ENCODE measurements at places on chromosomes 3 and 15.

DNA sequence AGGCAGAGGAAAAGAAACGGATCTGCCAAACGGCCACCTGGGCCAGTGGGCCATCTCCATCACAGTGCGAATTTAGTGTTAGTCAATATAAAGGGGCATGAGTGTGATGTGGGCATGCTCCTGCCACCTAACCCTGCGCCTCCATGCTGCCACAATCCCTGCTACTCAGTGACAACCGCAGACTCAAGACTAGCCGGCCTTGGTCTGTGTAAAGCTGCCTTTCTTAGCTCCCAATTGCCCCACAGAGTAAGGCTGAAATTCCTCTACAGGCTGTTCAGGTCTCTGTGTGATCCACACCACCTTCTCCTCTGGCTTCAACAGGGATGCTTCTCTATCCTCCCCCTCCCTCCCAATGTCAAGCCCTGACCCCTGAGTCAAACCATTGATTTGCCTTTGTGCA lies 269.7 kb downstream of the XXYLT1 start:
- no peak for DNase-seq

DNA sequence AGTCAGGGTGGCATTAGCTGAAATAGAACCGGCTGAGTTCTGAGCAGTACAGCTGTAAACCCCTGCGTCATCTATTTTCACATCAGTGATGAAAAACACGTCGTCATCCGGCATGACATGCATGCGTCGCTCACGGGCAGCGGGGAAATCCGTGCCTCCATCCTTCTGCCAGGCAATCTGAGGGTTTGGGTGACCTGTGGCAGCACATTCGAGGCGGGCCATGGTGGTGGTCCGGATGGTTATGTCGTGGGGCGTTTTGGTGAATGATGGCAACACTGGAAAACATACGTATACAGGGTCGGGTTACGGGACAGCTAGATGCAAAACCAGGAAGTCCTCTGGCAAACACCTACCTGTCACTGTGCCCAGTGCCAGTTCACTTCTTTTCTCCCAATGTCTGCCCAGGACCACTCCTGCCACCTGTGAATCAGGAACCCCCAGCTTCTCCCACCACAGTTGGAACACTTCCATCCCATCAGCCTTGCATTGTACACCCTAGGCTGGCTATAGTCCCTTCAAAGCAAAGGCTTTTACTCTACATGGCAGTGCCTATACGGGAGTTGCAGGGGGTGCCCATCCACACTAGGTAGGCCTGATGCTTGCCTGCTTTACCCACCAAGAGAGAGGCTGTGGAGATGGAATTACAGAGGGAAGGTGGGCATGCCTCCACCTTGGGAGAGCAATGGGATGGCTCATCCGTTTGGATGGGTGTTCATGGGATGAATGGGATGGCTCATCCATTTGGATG lies 116.7 kb downstream of the LRIG1 start:
- DNase-seq: no peak

GRCh38 chr15:98720577-98721565 lies 72.5 kb downstream of the IGF1R start:
- no peak for DNase-seq

- DNase-seq: no peak
These were observed 10.5 kb upstream of the CCK start for GRCh38 chr3:42276141-42277132.

DNA sequence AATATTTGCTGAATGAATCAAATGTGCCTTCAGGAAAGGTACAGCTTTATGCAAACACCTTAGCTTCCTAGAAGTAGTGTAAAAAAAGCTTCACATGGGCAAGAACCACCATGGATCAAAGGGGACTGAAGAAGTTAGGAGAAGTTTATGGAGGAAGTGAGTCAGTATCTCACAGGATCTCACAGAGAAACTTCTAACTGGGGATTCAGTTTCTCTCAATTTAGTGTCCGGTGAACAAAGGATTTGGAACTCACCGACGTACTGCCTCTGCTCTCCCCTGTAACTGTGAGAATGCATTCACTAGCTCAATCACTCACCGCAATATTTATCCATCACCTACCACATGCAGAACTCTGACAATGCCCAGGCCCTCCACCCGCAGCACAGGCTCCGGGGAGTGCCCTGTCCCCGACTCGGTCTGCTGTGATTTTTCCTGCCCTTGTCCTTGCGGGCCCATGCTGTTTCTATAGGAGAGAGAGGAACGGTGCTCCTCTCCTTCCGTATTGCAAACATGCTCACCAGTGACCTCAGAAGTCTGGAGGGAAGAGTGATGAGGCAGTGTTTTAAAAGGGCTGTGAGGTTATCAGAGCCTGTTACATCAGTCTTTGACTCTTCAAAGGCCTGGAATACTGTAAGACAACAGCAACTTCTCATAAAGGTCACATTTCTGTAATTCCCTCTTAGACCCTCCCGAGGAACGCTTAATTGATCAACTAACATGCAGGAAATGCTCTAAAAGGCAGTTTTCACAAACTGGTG lies 222.5 kb upstream of the ICE2 start:
- DNase-seq: no peak

- no peak for DNase-seq
These were observed 113.8 kb upstream of the TGFBR2 start for GRCh38 chr3:30492322-30493192.

DNA sequence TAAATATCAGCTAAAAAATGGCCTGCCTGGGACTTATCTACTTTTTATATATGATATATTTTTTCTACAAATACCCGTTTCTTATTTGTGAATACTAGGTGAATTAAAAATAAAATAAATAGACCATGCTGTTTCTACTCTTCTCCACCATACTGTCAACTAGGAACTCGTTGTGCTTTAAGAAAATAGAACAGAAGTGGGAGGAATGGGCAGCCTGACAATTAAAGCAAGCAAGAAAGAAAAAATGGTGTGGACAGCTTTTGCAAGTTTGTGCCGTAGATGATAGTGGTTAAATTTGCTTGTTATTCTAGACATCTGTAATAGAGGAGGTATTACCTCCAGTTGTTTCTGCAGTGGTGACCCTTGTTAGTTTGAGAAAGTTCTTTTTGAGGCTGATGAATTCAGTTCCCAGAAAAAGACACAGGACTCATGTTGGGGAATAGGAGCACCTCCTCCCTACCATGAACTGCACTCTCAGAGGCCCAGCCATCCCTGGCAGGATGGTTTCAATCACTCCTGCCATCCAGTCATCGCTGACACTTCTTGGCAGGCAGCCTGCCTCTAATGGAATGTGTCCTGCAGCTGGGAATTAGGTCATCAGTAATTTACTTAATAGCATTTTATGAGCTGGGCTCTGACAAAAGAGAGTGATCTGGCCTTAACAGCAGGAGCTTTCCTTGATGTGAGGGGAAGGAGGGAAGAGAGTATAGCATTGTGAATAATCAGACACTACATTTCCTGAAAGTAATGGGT lies 105.0 kb upstream of the GAP43 start:
- DNase-seq: peak; percentile 61

DNA sequence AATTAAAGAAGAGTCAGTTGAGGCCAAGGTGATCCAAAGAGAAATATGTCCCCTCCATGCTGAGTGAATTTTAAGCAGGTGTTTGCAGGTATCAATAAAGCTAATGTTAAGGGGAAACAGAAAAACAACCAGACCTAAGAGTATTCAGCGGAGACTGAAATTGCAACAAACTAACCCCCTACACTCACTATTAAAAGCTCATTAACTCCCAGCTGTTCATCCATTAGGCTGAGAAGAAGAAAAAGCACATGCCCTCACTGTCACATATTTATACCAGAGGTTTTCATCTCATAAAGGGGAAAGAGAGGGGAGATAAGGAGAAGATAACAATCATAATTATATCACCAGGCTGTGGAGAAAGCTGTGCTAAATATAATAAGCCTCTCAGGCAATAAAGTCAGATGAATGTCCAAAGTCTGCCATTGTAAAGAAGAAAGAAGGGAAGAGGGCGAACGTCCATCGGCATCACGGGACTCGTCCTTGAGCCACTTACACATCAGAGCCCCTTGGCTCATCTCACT lies 145.2 kb downstream of the TAFA4 start:
- DNase-seq: peak; percentile 79

DNA sequence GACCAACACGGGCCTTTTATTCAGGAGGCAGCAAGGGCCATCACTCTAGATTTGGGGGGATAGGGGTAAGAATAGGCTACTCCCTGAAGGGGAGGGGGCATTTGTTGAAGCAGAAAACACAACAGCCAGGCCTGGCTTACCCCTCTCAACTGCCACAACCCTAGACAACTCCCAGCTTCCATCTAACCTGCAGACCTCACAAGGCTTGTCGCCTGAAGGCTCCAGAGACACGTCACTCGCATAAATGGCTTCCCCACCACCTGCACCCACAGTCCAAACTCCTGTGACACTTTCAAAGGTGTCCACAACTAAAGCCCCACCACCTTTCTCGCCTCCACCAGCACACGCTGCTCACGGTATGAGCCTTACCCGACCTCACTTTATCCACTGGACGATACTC lies 14.9 kb downstream of the POLG start:
- no peak for DNase-seq

DNA sequence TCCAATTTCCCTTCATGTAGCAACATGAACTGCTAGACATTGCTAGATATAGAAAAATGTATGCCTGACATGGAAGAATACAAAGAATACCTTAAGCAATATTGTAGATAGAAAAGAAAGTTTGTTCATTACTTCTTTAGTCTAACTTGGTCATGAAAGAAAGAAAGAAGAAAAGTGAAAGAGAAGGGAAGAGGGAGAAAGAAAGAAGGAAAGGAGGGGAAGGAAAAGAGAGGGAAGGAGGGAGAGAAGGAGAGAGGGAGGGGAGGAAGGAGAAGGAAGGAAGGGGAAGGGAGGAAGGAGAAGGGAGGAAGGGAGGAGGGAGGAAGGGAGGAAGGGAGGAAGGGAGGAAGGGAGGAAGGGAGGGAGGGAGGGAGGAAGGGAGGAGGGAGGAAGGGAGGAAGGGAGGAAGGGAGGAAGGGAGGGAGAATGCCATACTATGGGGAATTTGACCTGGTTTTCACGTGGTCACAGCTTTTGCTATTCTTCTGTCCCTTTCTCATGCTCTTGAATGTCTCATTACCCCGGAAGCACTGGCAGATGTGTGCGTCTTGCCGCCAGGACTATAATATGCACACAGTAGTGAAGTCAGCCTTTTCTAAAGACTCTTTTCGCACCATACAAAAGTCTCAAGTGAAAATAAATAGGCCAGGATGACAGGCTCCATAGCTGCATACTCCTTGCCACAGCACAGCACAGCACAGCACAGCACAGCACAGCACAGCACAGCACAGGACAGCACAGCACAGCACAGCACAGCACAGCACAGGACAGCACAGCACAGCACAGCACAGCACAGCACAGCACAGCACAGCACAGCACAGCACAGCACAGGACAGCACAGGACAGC lies 78.2 kb downstream of the CHAC1 start:
- no peak for DNase-seq

GRCh38 chr3:11228041-11228440 lies 44.2 kb upstream of the ATG7 start:
- DNase-seq: no peak

- DNase-seq: no peak
These were observed 60.3 kb upstream of the TP63 start for GRCh38 chr3:189570916-189571315.

- DNase-seq: no peak
These were observed 64.4 kb downstream of the DNAJB8 start for GRCh38 chr3:128402319-128402718.

DNA sequence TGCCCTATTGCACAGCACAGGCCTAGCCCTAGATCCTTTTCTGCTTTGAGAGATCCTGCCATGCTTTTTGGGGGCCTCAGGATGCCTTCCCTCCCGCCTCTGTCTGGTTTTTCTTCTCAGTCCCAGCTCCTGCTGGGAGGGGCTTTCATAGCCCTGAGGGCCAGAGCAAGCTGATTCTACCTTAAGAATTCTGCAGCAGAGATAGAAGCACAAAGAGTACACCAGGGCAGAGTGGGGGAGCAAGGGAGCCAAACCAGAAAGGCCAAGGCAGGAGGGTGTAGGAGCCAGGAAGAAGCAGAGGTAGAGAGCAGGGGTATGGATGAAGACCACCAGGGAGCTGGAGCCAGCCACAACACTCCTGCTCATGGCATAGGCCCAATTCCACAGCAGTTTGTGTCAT lies 18.1 kb downstream of the SH3BP5 start:
- DNase-seq: no peak

Measured in SK-N-DZ (cell line).